ENCODE measurements at places on chromosomes 6 and 20. TPM values are rescaled to one million over a fixed set of nuclear protein-coding genes. Genes with fewer than 3 reads are reported as not detected.

DNA sequence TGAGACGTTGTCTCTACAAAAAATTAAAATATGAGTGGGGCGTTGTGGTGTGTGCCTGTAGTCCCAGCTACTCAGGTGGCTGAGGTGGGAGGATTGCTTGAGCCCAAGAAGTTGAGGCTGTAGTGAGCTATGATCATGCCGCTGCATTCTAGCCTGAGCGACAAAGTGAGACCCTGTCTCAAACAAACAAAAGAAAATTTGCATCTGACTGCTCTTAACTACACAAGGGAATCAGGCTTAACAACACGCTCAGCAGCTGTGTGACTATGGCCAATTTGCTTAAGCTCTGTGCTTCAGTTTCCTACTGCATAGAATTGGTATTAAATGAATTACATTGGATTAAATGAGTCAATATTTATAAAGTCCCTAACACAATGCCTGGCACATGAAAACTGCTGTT, 24.3 kb upstream of the MRPS10 start:
- DNase-seq: no peak

The AP5S1 gene
- 10.9 TPM for total RNA-seq

DNA sequence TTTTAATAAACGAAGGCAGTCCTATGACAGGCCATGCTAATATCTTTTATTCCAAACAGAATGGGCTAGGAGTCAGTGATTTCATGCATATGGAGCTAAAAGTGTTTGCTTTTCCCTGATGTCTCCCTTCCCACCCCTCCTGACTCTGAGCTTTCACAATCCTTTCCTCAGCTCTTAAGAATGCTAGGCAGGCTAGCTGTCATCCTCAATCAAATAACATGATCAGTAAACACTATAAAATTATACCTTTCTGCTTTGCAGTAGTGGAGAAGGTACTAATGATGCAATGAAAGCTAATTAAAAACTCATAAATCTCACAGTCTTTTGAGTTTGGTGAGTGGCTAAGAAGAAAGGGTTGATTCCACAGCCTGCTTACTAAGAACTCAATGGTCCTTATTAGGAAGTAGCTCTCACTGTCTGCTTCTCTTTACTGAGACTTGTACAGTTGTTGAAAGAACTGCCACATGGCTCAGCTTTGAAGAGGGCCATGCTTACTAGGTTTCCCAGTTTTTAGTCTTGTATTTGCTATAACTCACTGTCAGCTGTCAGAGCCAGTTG, 250.9 kb upstream of the JAG1 start:
- no peak for DNase-seq

DNA sequence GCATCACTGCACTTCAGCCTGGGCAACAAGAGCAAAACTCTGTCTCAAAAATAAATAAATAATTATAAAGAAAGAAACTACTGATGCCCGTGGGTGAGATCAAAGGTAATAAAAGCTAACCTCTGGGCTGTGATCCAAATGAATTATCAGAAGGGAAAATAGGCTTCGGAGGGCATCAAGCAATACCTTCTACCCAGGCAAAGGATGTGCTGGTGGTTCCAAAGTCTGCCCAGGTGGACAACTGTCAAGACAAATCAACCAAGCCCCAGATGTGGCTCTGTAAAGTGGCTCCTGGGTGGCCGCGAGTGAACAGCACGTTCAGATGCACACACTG, 95.6 kb downstream of the SCML4 start:
- DNase-seq: no peak

GRCh38 chr20:474581-474980, 12.2 kb upstream of the TBC1D20 start:
- no peak for DNase-seq

The ALDH8A1 gene
- total RNA-seq: 3.0 TPM

The COL9A1 gene
- not detected for total RNA-seq

Data from omental fat pad (tissue), 4 donors.